ENCODE measurements at places on chromosomes 5 and 9. TPM values are rescaled to one million over a fixed set of nuclear protein-coding genes. Genes with fewer than 3 reads are reported as not detected.

DNA sequence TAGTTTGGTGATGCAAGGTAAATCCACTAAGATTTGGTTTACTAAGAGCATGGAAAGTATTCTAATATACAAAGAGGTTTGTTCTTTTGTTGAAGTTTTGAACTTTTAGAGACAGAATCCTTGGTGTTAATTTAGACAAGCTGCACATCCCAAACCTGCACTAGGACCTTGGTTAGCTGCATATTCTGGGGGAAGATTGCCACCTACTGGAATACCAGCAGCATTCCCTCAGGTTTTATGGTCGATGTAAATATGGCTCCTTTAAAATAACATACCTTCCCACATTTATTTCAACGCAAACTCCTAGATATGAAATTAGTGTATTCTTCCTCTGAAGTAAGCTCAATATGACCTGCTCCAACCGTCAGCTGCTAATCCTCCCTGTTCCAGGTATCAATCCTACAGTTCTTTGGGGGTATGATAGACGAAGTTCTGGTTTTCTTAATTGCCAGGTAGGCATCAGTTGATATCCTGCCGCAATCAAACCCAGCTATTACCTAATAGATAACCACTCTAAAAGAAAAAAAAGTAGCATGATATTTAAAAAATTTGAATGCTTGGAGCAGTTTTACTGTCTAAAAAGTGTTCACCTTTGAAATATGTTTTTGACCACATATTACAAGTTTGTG lies 624.1 kb downstream of the ISL1 start:
- DNase-seq: no peak

- no peak for DNase-seq
Observed at GRCh38 chr5:82855893-82856550, 221.2 kb downstream of the TMEM167A start.

DNA sequence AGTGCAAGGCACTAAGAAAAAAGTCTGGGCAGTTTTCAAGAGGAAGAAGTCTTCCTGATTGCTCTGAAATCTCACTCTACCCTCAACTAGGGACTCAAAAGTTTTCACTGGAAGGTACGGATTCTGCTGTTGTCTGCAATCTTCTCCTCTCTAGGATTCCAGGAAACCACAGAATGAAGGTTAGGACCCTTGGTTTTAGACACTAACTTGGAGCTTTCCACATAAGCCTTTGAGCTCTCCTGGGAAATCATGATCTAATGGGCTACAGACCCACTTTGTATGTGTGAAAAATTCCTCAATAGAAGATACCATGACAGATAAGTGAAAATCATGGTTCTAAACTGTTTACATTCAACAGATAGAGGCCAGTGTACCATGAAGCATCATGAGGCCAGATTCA lies 265.1 kb downstream of the PSAT1 start:
- no peak for DNase-seq

GRCh38 chr5:172744123-172745104 lies 26.6 kb downstream of the DUSP1 start:
- no peak for DNase-seq

- DNase-seq: no peak
Observed at GRCh38 chr9:108087781-108088180, 598.2 kb upstream of the KLF4 start.

- DNase-seq: no peak
Observed at GRCh38 chr5:72245951-72246532, 74.0 kb downstream of the MRPS27 start.

GRCh38 chr5:103498211-103498610 lies 64.4 kb downstream of the NUDT12 start:
- DNase-seq: no peak

- peak; percentile 11 for DNase-seq
Observed at GRCh38 chr9:74942801-74943200, 9.9 kb downstream of the C9orf40 start.

GRCh38 chr5:71891856-71892255 lies 172.8 kb downstream of the CARTPT start:
- DNase-seq: no peak

DNA sequence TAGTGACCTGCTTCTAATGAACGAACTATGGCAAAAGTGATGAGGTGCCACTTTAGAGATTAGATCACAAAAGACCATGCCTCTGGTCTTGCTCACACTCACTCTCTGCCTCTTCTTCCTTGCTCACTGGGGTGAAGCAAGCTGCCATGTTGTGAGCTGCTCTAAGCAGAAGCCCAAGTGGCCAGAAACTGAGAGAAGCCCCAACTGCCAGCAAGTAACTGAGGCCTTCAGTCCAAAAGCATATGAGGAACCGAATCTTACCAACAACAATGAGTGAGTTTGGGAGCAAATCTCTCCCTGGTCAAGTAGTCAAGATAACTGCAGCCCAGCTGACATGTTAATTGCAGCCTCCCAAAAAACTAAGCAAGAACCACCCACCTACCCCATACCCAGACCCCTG lies 126.0 kb upstream of the ACO1 start:
- no peak for DNase-seq

GRCh38 chr5:135343413-135343812 lies 55.6 kb downstream of the MACROH2A1 start:
- DNase-seq: no peak

DNA sequence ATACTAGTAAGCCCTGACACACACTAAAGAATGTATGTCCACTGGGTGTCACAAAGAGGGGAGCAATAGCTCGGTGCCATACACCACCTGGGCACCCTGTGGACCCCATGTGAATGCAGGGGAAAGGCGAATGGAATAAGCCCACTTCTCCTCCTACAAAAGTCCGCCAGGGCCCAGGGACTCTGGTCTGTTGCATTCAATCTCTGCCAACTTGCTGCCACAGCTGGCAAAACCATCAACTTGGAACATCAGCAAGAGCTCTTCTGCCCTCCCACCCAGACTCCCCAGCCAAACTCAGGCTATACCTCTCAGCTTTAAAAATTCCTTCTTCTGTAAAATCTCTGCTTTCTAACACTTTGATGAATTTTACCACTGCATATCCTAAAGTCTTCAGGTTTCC lies 54.5 kb downstream of the PFDN1 start:
- DNase-seq: no peak

GRCh38 chr5:170200876-170201275 lies 31.9 kb upstream of the C5orf58 start:
- no peak for DNase-seq

- no peak for DNase-seq
Observed at GRCh38 chr5:89359046-89359445, 476.1 kb upstream of the MEF2C start.

DNA sequence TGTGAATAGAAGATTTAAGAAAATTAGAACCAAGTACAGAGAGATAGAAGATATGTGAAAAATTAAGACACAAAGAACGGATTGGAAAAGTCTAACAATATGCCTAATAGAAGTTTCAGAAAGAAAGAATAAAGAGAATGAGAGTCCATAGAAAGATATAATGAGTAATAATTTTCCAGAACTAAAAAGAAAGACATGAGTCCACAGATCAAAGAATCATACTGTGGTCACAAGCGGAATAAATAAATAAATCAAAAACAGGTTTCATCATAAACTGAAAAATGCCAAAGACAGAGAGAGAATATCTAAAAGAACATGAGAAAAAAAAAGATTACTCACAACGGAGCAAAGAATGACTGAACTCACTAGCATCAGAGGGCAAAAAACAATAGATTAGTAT lies 32.9 kb downstream of the FEM1C start:
- DNase-seq: no peak

DNA sequence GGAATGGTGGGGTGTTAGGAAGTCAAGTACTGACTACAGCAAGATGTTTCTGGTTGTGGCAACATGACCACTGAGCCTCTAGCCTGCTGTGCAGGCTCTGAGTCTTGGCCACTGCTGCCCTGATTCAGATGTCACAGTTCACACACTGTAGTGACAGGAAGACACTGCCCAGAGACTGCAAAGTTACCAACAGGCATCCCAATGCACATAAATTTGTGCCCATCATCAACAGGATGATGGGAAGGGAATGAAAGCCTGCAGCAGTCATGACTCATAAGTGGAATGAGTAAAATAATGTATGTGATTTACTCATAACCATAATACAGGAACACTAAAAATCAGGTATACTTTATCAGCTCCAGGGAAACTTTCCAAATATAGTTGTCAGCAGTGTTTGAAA lies 251.6 kb upstream of the HAPLN1 start:
- no peak for DNase-seq

GRCh38 chr5:84287951-84288350 lies 96.7 kb downstream of the EDIL3 start:
- no peak for DNase-seq

GRCh38 chr9:14869671-14870070 lies 40.6 kb downstream of the FREM1 start:
- DNase-seq: no peak

Gene FOXD4L6
- not detected for total RNA-seq

Gene SLC6A19
- total RNA-seq: not detected

Gene F12
- total RNA-seq: 5.7 TPM

Gene S1PR3
- total RNA-seq: 2.3 TPM

Gene LCNL1
- not detected for total RNA-seq

Gene TTLL11
- 4.7 TPM for total RNA-seq

Gene DNM1
- total RNA-seq: 0.43 TPM

Gene NRARP
- 11.6 TPM for total RNA-seq

Gene TMEFF1
- 0.24 TPM for total RNA-seq

Gene ORM1
- 4.5 TPM for total RNA-seq
